ENCODE measurements at places on chromosomes 13 and 19.

GRCh38 chr13:110421696-110422385 is 114.8 kb downstream of the COL4A2 start:
- no peak for DNase-seq

DNA sequence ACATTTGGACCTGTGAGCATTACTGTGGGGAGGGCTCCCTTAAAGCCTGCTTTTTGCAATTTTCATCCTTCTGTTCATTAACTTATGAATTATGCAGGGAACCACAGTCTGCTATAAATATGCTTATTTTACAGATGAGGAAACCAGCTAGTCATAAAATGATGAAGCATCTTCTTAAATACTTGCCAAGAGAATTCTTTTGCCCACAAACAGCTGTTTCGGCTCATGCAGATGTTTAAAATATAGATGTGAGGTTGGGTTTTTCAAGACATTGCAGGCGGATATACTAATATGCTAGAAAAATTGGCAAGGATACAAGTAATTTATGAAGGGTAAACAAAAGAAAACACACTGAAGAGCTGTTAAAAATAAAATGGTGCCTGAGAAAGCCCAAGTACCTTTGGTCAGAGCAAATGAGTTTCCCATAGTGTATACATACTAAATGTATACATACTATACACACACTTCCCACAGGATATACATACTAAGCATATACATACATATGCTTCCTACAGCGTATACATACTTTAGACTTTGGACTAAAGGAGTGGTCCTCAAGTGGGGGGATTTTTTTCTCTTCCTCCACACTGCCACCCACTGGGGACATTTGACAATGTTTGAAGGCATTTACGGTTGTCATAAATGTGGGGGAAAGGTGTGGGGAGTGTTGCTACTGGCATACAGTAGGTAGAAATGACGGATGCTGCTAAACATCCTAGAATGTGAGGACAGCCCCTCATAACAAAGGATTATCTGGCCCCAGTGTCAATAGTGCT is 164.9 kb upstream of the CSNK1A1L start:
- no peak for DNase-seq

DNA sequence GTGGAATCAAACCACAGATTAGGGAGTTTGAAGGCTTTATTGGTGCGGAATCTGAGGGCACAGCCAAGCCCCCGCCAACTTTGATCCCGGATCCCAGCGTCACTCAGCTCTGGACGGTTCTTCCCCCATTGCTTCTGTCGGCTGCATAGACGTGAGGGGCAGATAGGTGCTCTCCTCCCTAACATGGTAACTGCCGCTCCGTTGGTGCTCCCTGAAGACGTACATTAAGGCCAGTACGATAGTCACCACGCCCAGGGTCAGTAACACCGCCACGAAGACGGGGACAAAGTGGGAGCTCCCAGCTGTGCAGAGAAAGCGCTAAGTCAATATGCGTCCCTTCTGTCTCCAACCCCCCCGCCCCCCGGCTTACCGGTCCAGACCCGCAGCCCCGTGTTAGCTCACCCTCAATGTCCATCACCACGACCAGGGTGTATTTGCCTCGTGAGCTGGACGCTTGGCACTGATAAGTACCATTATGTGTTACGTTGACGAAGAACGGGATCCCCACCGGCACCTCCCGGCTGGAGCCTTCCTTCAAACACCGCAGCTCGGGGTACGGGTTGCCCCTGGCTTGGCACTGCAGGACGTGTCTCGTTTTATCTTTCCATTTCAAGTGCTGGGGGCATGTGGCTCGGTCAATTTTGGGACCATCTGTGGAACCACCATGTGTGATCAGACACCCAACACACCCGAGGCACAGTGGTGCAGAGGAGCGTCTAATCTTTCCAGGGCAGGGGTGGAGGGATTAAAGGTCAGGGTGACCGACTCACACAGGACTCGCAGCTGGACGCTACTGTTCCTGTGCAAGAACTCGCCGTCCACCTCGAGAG is 644 bp upstream of the RAVER1 start:
- DNase-seq = no peak

GRCh38 chr13:32117001-32117400 is 85.4 kb downstream of the FRY start:
- DNase-seq = no peak

GRCh38 chr13:111319521-111319920 is 921 bp upstream of the TEX29 start:
- no peak for DNase-seq

- DNase-seq = no peak
Observed at GRCh38 chr13:95627590-95627989, 16.9 kb downstream of the DZIP1 start.

DNA sequence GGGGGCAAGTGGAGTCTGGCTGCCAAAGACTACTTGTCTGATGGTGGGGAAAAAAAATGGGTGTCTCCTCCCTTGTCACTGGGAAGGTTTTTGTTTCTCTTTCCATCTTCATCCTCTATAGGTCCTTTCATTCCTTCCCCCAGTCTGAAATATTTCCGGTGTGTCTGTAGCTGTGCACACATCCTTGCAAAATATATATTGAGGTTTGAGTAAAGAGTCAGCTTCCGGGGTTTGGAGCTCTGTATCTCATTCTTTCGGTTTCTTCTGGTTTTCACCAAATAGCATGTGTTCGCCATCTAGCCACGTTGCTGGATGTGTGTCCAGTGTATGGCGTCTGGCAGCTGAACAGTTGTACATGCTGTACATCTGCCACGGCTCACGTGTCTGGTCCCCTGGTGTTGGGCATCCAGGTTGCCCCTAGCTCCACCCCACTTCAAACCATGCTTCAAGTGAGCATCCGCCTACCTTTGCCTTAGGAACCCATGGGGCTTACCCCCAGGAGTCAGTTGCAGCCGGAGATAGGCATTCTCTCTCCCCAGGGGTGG is 142.2 kb downstream of the SIPA1L3 start:
- DNase-seq = peak; percentile 40

DNA sequence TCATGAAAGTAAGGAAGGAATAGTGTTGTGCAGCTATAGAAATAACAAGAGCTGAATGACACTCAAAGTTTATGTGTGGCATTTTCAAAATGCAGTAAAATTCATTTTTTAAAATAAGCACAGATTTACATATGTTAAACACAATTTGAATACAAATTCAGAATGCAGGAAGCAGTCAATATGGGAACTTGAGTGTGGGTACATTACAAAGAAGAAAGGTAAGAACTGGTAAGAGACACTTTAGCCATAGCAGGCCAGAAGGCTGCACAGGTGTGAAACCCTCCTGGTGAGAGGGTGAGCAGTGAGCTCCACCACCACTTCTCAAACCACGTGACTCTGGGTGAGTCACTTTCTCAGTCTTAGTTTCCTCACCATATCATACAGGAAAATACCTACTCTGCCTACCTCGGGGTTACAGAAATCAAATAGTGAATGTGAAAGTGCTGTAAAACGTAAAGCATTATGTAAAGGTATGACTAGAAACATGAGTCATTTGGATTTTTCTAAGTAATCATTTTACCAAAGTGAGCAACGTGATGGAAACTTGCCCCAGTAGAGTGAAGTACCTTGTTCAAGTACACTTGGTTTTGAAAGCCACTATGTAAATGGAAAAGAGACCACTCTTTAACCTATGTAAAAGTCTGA is 40.5 kb downstream of the USP12 start:
- DNase-seq = peak; percentile 65

- DNase-seq = no peak
Observed at GRCh38 chr13:113880651-113881611, 17.1 kb upstream of the GAS6 start.

DNA sequence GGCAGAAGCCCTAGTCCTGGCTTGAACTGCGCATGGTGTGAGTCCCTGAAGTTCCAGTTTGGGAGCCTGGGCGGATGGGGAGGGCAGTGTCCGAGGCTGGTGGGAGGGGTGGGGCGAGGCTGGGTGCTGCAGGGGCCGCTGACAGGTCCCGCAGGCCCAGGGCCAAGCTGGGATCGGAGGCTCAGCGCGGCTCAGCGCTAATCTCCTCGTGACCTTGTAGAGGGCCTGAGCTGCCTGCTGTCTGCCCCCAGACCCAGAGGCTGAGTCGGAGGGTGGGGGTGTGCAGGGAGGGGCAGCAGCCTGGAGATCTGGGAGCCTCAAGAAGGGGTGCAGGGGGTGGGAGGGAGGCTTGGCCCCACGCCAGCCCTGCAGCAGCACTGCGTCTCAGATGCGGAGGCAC is 3.0 kb downstream of the ATP1A3 start:
- no peak for DNase-seq

- DNase-seq = no peak
Observed at GRCh38 chr13:29159871-29160270, 339.7 kb downstream of the MTUS2 start.

DNA sequence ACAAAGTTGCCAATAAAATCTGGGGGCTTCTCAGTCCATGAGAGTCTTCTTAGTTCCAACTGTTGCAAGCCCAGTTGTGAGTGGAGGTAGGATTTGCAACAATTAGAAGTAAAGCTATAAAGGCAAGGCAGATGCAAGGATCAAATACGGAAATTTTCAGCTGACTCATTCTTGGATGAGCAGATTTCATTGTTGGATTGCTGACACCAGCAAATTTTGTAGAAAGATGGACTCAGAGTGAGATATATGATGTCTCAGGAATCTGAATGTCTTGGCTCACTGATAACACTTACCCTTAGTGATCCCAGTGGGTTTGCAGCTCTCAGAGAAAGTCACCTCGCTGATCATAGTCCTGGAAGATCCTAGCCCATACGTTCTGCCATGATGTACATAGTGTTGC is 209.0 kb downstream of the GPC6 start:
- DNase-seq = no peak

- DNase-seq = no peak
Observed at GRCh38 chr13:99033814-99034213, 56.0 kb upstream of the DOCK9 start.

- no peak for DNase-seq
Observed at GRCh38 chr13:53066411-53066810, 37.8 kb downstream of the OLFM4 start.

DNA sequence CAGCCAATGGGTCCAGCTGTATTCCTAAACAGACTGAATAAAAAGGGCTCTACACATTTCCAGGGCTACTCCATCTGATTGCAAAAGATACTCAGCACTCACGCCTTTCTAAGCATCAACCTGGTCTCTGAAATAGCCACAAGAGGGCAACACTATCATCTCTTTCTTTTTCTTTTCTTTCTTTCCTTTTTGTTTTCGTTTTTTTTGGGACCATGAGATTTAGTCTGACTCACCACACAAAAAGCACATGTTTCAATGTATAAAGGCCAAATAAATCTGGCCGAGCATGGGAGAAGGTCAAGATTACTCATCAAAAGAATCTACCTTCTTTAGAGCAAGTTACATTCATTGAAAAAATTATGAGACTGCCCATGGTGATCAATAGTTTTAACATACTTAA is 805.6 kb upstream of the ARGLU1 start:
- DNase-seq = no peak

GRCh38 chr19:42762789-42763188 is 2.7 kb downstream of the PSG8 start:
- no peak for DNase-seq

DNA sequence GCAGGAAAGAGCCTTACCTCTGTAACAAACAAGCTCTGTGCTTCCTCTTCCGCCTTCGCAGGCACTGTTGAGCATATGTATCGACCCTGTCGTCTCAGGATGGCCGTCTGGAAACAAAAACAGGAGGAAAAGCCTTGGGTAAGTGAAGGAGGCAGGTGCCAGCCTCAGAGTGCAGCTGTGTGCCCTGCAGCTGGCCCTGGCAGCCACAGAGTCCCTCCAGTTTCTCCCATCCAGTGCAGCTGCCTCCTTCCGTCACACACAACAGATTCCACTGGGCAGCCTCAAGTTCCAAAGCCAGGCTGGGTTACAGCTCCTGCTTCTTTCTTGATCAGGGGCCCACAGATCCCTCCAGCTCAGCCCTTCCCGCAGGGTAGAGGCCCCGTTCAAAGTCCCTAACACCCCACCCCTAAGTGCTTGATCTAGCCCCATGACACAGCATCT is 47.7 kb downstream of the DOCK9 start:
- no peak for DNase-seq

DNA sequence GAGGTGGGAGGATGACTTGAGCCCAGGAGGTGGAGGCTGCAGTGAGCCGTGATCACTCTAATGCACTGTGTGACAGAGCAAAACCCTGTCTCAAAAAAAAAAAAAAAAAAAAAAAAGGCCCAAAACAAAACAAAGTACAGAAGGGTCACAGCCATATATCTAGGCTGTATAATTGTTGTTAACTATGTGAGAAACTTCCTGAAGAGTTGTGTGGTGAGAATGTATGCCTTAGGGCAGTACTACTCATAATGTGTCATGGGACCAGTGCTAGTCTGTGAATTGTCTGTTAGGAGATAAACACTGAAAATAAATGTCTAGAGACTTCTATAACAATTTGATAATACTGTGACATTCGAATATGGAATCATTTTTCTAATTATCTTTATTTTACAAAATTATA is 43.1 kb downstream of the PAN3 start:
- no peak for DNase-seq

DNA sequence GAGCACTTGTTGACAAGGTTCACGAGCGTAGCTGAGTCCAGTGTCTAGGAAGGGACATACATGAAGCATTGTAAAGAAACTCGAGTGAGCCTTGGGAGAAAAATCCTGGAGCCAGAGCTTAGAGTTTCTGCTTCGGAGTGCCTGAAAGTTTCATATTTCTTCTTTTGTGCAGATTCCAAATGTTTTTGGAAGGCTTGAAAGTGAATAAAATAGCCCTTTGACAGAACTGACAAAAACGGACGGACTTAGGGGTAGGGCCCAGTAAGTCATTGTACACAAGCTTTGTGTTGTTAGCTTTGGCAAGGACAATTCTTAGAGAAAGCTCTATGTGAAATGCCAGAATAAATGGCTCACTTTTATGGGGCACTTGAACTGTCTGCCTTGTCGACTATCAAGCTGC is 2.8 kb downstream of the RNF113B start:
- DNase-seq = no peak

GRCh38 chr19:28878862-28879566 is 333.9 kb downstream of the UQCRFS1 start:
- peak; percentile 46 for DNase-seq

GRCh38 chr19:17888260-17888659 is 16.5 kb downstream of the SLC5A5 start:
- no peak for DNase-seq

GRCh38 chr13:23430664-23431063 is 2.8 kb downstream of the SACS start:
- no peak for DNase-seq

DNA sequence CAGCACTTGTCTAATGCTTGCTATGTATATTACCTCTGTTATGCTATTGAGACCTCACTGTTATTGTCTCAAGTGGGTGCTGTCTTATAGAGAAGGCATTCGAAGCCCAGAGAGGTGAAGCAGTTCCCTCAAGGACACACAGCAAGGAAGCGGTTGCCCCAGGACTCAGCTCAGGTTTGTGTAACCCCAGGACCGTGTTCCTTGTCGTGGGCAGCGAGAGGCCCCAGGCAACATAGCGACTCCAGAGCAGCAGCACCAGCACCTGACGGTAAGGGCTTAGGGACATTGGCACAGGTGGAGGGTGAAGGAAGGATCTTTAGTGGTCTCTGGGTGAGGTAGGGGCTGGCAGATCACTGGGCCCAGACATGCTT is 2.4 kb downstream of the KLK15 start:
- no peak for DNase-seq

All from stimulated activated CD4-positive, alpha-beta T cell treated with anti-CD3 and anti-CD28 coated beads, Interleukin-12 subunit alpha, Interleukin-12 subunit beta, amount 100 ng/mL, for 48 hours (primary cell).